ENCODE measurements at places on chromosomes 11 and 22.

DNA sequence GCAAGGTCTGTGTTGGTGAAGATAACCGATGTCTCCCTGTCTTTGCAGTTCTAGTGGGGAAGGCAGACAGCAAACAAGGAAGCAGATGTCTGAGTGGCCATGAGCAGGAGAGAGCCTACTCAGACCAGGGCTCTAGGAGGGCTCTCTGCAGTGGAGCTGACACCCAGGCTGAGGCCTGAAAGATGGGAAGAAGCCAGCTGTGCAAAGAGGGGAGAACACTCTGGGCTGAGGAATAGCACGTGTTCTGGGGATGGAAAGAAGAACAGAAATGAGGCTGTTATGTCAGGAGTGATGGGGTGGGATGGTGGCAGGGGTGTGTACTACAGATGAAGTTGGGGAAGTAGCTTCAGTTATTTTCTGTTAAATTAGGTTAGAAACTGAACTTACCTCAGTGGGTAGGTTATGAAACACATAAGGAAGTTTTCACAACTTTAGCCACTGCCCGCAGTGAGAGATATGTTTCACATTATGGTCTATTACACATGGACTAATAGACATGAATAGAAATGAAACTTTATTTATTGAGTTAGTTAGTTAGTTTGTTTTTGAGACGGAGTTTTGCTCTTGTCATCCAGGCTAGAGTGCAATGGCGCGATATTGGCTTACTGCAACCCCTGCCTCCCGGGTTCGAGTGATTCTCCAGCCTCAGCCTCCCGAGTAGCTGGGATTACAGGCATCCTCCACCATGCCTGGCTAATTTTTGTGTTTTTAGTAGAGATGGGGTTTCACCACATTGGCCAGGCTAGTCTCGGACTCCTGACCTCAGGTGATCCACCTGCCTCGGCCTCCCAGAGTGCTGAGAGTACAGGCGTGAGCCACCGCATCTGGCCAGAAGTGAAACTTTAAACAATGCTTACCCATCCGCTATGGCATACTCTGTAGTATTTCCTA lies 7.8 kb downstream of the DCPS start:
- no peak for DNase-seq

GRCh38 chr11:65362320-65362931 lies 7.9 kb downstream of the TIGD3 start:
- no peak for DNase-seq

GRCh38 chr11:80297858-80298632 lies 857.2 kb upstream of the TENM4 start:
- DNase-seq: no peak

GRCh38 chr11:46912526-46913150 lies 5.7 kb downstream of the LRP4 start:
- DNase-seq: no peak

GRCh38 chr11:69131644-69132300 lies 24.0 kb upstream of the SMIM38 start:
- DNase-seq: no peak

DNA sequence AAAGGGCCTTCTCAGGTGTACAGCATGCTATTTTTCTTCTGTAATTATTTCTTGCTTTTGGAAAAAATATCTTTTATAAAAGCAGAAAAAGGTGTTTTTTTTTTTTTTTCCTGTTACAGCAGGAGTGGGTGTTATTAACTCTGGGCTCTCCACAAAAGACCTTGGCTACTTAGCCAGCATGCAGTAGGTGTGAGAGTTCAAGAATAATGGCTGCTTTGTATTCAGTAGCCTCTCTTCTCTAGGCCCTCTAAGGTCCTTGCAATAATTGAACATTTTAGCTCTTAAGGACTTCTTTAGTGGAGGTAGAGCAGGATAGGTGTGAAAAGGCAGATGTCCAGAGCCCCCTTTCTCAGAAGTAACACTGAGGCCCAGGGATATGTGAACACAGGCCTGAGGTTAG lies 3.4 kb downstream of the ELF5 start:
- DNase-seq: no peak

DNA sequence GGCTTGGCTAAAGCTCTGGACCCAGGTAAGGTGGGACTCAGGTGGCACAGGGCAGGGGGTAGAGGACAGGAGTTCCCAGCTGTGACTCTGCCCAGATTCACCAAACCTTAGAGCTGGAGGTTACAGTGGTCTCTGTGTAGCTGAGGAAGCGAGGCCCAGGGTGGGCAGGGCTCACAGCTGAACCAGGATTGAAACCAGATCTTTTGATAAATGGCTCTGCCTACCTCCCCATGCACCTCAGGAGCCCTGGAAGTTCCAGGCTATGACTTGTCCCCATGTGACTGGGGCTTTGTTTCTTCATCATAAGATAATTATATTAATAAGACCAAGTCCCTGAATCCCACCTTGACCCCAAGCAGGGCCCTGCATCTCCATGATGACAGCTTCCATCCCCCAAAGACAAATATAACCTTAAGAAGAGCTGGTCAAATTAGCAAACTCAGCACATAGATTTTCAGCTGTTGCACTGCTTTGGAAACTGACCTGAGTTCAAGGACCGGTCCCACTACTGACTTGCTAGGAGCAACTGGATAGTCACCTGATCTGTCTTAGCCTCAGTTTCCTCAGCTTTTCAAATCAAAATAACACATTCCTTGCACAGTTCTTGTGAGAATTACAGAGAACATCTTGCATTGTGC lies 21.3 kb upstream of the TSKU start:
- DNase-seq: no peak

DNA sequence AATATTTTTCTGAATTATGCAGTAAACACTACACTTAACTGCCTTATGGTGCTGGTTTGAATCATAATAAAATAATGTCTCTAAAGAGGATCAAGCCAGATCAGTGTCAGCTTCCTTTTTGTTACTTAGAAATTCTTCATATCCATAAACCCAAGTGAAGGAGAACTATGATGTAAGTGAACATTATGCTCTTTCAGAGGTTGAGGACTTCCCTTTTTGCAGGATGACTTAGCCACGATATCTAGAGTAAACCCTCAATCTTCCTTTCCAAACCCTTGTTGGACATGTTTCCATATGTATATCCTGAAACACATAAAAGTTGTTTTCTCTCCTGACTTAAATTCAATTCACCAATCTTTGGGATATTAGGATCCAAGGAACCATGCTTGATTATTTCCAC lies 19.1 kb downstream of the OR8D1 start:
- no peak for DNase-seq

GRCh38 chr11:79493555-79494171 lies 52.8 kb upstream of the TENM4 start:
- peak; percentile 38 for DNase-seq

DNA sequence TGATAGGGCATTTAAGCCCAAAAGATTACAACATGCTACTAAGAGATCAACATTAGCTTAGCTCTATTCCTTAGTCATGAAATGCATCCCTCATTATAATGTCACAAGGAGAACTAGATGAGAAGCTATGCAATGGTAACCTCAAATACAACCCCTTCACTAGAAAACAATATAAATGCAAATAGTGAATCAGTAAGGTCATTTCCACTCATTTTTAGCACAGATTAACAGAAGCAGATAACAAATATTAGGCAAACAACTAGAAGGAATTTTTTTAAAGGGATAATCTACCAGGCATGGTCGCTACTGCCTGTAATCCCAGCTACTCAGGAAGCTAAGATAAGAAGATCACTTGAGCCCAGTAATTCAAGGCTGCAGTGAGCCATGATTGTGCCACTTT lies 28.2 kb downstream of the SIK3 start:
- DNase-seq: no peak

Measured in activated T-cell treated with anti-CD3 and anti-CD28 coated beads, Interleukin-2, amount 50 U/mL, for 24 hours (primary cell).